ENCODE measurements at places on chromosomes 16 and 17. TPM values are rescaled to one million over a fixed set of nuclear protein-coding genes. Genes with fewer than 3 reads are reported as not detected.

- no peak for DNase-seq
Measured at GRCh38 chr17:7329997-7330637, 982 bp upstream of the NEURL4 start.

GRCh38 chr16:69123910-69124309 lies 8.5 kb downstream of the CHTF8 start:
- DNase-seq: no peak

- DNase-seq: no peak
Measured at GRCh38 chr16:67608364-67608763, 36.6 kb upstream of the CARMIL2 start.

Gene MYL4
- 0.13 TPM for polyA plus RNA-seq

DNA sequence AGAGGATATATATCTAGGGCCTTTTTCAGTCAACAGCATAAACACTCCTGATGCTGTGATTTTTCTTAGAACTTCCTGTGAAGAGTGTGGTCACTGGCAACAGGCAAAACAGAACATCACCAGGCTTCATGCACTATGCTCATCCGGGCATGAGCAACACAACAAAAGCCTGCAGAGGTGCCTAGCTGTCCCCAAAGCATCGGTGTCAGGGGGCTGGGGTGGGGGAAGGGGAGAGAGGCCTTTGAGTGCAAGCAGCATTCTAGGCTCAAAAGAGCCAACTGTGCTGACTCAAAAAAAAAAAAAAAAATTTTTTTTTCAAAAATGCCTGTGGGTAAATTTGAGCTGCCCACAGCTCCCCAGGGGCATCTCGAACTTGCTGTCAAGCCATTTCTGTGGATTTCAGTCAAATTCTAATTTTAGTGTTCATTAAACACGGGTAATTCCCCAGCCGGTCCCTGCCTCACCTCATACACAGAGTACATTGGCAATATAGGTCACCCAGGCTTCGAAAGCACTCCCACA lies 194.6 kb upstream of the DYNLRB2 start:
- no peak for DNase-seq

GRCh38 chr17:18186627-18186982 lies 3.0 kb downstream of the ALKBH5 start:
- DNase-seq: no peak

Gene KRTAP4-1
- polyA plus RNA-seq: 0.12 TPM
